ENCODE measurements at places on chromosomes 16 and 17. TPM values are rescaled to one million over a fixed set of nuclear protein-coding genes. Genes with fewer than 3 reads are reported as not detected.
A peak's percentile ranks its signal among the peaks of the same experiment; 100 is the strongest.

Gene PRRT2
- polyA plus RNA-seq: 0.71 TPM

DNA sequence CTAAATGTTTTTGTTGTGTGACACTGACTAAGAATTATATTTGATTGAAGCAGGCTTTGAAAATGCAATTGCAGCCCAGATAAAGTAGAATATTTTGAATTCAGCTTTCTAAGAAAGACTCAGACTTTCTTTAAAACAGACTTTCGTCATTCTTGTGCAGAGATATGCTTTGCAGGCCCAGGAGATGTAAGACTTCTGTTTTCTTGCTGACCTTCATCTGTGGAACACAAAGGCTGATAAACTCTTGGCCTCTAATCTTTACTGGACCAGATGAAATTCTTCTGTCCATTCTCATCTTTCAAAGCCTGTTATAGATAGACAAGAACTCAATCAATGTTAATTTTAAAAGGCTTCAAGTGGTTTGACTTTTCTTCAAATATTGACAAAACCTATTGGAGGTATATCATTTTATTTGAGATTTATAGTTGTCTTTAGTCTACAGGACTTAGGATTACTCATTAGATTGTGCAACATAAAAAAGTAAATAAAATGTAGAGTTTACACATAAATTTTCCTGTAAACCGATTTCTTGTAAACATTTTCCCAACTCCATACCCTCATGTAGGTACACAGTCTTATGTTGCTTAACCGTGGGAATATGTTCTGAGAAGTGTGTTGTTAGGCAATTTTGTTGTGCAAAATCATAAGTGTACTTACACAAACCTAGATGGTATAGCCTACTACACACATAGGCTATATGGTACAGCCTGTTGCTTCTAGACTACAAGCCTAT lies 94.2 kb downstream of the MAP2K4 start:
- DNase-seq: no peak

DNA sequence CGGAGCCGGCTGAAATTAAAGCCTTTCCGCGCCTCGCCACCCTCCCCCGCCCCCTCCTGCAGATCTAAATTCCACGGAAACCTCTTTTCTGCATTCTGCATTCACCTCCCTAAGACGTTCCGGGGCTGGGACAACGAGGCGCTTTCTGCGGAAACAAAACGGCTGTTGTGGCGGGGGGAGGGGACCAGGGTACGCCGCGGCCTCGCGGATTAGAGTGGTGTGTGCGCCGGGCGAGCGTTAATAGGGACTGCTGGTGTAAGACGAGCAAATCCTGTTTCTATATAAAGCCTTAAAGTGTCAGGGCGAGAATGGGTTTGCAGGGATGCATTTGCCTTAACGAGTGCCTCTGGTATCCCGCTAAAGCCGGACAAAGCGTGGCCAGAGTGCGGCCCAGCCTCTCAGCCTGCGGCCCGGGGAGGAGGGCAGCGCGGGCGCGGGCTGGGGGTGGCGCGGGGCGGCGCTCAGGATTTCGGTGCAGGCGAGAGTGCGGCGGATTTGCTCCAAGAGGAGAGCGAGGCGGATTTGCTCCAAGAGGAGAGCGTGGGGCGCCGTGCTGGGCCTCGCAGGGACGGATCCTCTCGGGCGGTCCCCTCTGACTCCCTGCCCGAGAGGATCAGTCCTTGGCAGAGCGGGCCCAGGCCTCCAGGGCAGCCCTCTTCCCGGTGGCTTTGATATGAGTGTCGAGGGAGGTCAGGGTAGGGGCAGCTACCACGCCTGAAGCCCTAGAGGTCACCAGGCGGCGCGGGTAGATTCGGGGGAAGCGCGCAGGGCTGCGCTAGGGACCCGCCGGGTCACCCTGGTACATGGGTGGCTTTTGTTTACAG lies 5.1 kb downstream of the BAHCC1 start:
- DNase-seq: no peak

DNA sequence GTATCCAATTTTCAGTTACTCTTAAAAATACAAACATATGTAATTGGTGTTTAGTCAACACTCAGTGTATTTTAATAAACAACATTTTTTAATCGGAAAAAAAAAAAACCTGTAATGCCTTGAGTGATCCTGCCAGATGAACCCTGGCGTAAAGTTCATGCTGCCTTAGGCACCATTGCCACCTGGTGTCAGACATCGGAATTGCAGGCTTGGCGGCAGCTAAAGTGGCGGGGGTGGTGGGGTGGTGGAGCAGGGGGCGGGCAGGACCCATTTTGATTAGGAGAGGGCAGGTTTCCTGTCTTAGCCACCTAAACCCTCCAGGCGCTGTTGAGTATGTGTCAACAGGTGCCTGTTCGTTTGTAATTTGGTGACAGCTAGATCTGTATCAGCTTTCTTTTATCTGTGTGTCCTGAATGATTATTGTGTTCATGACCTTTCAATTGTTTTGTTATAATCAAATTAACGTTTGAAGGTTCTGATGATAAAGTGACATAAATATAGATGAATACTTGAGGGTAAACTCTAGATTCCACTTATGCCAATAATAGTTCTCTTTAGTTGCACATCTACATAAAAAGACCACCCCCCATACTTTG lies 588.7 kb downstream of the CDH13 start:
- DNase-seq: peak; percentile 42

DNA sequence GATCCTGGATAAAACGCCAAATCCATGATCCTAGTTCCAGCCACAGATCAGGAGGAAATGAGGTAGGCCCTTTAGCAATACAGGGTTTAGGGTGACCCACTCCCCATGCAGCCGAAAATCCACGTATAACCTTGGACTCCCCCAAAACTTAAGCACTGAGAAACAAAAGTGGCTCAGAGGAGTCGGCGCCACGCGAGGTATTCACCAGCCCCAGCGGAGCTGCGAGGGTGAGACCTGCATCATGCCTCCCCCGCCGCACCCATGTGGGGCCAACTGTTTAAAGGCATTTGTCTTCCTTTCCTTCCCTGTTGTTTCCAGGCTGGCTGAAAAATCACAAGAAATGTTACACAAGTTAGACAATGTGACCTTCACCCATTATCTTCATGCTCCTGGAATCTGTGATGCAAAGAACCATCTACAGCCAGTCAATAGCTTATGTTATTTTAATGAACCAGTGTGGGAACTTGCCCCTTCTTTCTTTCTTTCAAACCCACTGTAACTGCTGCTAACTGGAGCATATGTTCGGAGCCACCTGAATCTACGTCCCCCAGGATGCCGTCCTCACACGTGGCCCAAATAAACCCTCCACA lies 98.2 kb upstream of the METRNL start:
- no peak for DNase-seq

DNA sequence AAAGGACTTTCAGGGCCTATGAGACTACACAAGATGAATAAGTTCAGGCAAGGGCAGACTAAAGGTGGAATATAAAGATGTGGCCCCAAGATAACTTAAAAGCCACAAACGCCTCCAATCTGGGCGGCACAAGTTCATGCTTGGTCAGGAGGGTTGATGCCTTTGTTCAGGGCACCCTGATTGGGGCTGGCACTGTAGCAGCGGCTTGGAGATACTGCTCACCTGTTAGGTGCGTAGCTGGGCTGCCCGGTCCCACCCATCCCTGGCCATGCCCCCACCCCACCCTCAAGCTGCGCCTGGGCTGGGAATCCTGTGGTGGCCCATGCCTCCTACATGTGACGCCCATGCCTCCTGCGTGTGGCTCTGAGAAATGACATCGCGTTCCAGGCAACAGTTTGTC lies 12.5 kb upstream of the SLC13A2 start:
- DNase-seq: no peak

Measured in B cell (primary cell).